ENCODE measurements at places on chromosomes 12 and 14. TPM values are rescaled to one million over a fixed set of nuclear protein-coding genes. Genes with fewer than 3 reads are reported as not detected.
A peak's percentile ranks its signal among the peaks of the same experiment; 100 is the strongest.

DNA sequence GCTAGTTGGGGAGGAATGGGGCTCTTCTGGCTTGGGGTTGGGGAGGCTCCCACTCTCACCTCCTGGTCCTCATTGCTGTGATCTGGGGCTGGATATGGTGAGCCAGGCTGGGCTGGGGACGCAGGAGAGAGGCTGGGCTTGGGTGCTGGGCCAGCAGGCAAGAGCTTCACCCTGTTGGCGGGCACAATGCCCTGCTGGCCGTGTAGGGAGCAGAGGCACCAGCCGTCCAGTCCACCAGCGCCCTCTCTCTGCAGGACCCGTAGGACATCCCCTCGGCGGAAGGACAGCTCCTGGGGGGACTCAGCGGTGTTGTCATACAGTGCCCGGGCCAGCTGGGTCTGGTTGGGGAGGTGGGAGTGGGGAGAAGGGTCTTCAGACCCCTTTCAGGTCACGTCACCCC, 4.5 kb downstream of the EFS start:
- H3K36me3 ChIP-seq, result no peaks in the 10 kb centered on the region
- H3K27ac ChIP-seq, result peak overlapping the region; percentile 39
- H3K4me3 ChIP-seq, result no peak overlapping the region
- peaks cover 15% of the 10 kb centered on the region for H3K27me3 ChIP-seq
- no peak for ATAC-seq

DNA sequence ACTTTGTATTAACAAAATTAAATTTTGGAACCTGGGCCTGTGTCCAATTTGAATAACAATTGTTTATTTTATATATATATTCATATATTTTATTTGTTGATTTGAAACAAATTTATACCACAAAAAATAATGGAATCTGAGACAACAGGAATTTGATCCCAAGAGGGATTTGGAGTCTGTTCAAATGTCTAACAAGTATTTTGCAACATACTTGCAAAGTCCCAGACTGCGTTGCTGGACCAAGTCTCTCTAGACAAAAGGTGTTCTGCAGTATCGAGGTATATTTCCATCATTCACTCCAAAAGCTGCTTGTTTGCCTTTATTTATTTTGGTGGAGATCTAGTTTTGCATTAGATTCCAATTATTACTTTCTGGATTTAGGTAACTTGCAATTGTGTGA, 68.7 kb upstream of the PTPRR start:
- no peak overlapping the region for H3K27ac ChIP-seq
- H3K4me1 ChIP-seq, result no peaks in the 10 kb centered on the region
- no peaks in the 10 kb centered on the region for H3K36me3 ChIP-seq
- no peaks in the 10 kb centered on the region for H3K27me3 ChIP-seq

- H3K27me3 ChIP-seq, result no peaks in the 10 kb centered on the region
- no peaks in the 10 kb centered on the region for H3K4me1 ChIP-seq
- no peaks in the 10 kb centered on the region for H3K36me3 ChIP-seq
- no peak for ATAC-seq
Measured at GRCh38 chr12:86903159-86903558, 647.0 kb upstream of the MGAT4C start.

GRCh38 chr14:83638748-83639504, 1891.0 kb upstream of the FLRT2 start:
- no peak for ATAC-seq
- H3K4me3 ChIP-seq, result no peak overlapping the region
- no peaks in the 10 kb centered on the region for H3K27me3 ChIP-seq
- no peak overlapping the region for H3K27ac ChIP-seq
- no peaks in the 10 kb centered on the region for H3K36me3 ChIP-seq

PRB2 gene
- not detected for total RNA-seq

TEP1 gene
- 86.1 TPM for total RNA-seq

ATP6V1D gene
- total RNA-seq, result 31.1 TPM

LGMN gene
- 3.6 TPM for total RNA-seq

LYSET gene
- 10.2 TPM for total RNA-seq

APEX1 gene
- 151 TPM for total RNA-seq

Measured in activated T-helper 17 cell treated with anti-CD3 and anti-CD28 coated beads, Interleukin-2, amount 50 U/mL, for 72 hours (primary cell).